CD8-positive, alpha-beta memory T cell (primary cell): ENCODE measurements at places on chromosomes 12 and 14.

GRCh38 chr12:68871921-68872320 lies 61.0 kb downstream of the CPM start:
- DNase-seq, result no peak

DNA sequence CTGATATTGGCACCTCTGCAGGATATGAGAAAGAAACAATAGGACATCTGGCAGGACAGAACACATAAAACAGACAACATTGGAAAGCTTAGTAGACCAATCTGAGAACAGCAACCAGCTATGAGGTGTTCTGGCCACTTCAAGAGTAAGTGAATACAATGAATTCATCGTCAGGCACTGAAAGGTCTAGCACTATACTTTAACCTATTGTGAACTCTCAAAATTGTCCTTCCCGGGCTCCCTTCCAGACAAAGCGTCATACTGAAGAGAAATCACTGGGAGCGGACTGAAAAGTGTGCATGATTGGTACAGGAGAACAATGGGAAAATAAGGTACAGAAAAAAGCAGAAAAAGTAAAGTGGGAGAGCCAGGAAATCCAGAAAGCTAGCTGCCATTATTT lies 75.8 kb downstream of the LRP6 start:
- no peak for DNase-seq

DNA sequence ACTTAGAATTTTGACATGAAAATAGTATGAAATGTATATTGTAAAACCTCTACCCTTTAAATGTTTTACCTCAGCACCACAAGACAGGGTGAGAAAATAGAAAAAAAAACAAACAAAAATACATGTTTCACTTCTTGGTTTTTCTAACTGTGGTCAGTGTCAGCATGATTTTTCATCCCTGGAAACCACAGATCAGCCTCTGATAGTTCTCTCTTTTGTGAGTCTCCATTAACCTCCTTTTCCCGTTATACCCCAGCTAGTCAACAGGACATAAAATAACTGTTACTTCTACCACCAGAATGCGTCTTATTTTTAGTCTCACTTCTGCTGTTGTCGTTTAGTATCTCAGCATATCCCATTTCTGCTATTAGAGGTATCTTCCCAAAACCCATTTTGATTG lies 48.3 kb upstream of the KCNMB4 start:
- DNase-seq, result no peak

DNA sequence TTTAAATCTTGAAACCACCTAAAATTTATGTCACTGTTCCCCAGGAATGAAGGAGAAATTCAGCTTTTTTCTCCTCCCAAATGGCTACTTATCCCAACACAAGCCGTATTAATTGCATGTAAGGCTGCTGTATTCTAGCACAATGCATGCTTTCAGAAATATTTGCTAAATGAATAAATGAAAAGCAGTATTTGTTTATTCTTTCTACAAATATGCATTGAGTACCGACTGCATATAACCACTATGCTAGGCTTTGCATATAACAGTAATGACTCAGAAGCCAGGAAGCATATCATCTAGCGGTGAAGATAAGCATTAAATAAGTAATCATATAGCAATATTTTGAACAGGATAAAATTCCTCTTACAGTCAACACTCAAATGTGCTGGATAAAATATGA lies 5.7 kb upstream of the LRR1 start:
- no peak for DNase-seq

GRCh38 chr14:35088514-35088913 lies 33.3 kb downstream of the PPP2R3C start:
- no peak for DNase-seq

- no peak for DNase-seq
Measured at GRCh38 chr14:89927186-89927865, 27.2 kb downstream of the EFCAB11 start.

DNA sequence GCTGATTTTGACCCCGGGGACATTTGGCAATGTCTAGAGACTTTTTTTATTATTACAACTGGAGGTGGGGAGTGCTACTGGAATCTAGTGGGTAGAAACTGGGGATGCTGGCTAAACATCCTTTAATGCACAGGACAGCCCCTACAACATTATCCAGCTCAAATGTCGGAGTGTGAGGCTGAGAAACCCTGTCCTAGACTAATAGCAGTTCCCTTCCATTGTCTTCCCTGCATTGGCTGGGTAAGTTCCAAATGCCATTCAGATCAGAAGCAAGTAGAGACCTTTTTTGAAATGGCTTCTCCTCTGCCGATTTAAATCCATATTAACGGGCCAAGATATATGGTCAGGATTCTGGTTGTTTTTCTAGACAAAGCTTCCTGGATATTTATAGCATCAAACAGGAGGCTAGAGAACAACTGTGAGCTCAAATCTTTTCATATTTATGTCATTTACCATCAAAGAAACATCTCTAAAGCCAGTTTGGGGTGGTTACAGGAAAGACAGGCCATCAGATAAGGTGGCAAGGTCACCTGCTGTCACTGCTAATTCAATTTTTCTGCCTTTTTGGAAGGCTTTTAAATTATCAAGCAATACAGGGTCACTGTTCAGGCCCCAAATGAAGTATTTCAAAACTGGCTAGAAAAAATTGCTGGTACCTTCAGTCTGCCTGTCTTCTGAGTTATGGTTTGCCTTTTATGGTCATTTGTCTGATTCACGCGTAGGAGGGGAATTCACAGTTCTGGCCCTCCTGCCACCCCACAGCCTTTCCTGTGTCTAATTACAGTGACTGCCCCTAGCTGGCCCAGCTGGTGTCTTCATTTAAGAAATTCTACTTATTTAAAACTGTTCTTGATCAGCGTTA lies 20.1 kb upstream of the AKAP5 start:
- DNase-seq, result peak; percentile 66

DNA sequence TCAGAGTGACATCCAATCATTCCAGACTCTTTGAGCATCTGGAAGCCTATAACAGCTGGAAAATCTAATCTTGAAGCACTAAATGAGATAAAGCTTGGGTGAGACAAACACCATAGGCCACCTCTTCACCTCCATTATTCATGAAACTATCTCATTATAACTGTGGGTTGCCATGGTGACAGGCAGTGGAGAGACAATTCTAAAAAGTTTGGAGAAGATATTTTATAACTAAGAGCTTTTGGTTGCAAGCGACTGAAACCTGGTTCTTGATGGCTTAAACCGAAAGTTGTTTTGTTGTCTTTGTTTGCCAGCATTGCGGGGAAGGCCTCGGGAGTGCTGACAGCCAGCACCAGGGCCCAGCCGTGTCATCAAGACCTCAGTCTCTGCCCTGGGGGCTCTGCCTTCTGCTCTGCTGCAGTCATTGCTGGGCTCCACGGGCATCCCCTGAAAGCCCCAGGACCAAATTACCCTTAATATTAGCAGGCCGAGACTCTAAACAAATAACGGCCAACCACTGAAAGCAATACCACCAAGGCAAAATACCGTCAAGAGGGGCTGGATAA lies 353.6 kb upstream of the SFSWAP start:
- DNase-seq, result no peak

- no peak for DNase-seq
Measured at GRCh38 chr12:40693207-40693821, 1.1 kb downstream of the CNTN1 start.

- no peak for DNase-seq
Measured at GRCh38 chr12:91434081-91434480, 251.5 kb upstream of the DCN start.

GRCh38 chr12:4579305-4580102 lies 17.5 kb downstream of the DYRK4 start:
- DNase-seq, result no peak

- no peak for DNase-seq
Measured at GRCh38 chr12:111954969-111955368, 58.0 kb downstream of the TMEM116 start.

DNA sequence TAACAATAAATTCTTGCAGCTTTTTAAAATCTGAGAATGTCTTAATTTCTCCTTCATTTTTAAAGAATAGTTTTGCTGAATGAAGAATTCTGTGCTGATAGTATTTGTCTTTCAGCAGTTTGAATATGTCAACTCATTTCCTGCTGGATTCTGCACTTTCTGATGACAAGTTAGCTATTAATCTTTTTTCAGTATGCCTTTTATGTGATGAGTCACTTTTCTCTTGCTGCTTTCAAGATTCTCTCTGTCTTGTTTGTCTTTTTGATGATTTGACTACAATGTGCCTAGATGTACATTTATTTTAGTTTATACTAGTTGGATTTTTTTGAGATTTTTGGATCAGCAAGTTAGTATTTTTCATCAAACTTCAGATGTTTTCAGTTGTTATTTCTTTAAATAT lies 87.9 kb upstream of the AVPR1A start:
- no peak for DNase-seq

DNA sequence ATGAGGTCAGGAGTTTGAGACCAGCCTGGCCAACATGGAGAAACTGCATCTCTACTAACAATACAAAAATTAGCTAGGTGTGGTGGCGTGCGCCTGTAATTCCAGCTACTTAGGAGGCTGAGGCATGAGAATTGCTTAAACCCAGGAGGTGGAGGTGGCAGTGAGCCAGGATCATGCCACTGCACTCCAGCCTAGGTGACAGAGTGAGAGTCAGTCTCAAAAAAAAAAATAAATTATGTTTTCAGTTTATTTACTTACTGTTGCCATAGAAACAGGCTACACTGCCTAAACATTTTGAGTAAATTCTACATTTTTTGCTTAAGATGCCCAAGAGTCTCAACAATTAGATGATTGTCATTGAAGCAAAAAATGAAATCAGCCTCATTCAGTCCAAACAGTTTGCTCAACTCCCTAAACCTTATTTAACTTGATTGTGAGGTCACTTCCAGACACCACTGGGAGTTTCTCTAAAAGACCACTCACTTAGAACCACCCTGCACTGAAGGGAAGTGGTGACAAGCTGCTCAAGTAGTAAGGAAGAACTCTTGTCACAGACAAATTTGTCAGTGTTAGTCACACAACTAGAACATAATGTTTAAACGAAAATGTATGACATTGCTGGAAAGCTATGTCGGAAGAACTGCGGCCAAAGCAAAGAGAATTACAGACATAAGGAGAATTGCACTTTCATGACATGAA lies 9.8 kb upstream of the GNPNAT1 start:
- DNase-seq, result peak; percentile 24

DNA sequence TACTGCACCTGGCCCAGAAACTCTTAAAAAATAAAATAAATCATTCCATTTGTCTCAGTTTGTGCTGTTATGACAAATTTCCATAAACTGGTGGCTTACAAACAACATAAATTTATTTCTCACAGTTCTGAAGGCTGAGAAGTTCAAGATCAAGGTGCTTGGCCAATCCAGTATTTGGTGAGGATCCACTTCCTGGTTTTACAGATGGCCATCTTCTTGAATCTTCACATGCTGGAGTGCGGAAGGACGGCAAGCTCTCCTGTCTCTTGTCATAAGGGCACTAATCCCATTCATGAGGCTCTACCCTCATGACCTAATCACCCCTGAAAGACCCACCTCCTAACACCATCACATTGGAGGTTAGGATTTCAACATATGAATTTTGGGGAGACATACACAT lies 29.9 kb upstream of the MYBPC1 start:
- DNase-seq, result no peak

- no peak for DNase-seq
Measured at GRCh38 chr14:102182190-102182589, 42.5 kb downstream of the WDR20 start.

GRCh38 chr12:121789800-121790728 lies 3.4 kb downstream of the RHOF start:
- DNase-seq, result peak; percentile 96

DNA sequence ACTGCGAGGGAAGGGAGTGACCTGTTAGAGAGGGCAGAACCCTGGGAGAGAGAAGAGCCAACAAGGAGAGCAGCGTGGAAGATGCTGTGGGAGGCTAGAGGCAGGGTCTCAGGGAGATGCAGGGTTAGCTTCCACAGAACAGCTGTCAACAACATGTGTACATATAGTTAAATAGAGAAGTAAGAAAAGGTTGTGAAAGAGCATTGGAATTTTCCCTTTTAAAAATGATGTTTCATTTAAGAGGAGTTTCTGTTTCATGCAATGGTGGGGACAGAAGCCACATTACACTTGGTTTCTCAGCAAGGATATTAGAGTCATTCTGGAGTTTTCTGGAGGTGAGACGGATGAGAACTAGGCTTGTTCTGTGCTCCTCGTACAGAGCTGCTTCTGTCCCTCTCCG lies 23.8 kb upstream of the TBC1D30 start:
- DNase-seq, result no peak

GRCh38 chr14:79175671-79176070 lies 1005.5 kb downstream of the NRXN3 start:
- DNase-seq, result no peak

GRCh38 chr14:56390859-56391258 lies 188.7 kb upstream of the TMEM260 start:
- no peak for DNase-seq

GRCh38 chr12:120321382-120322202 lies 6.0 kb downstream of the PLA2G1B start:
- no peak for DNase-seq

- DNase-seq, result no peak
Measured at GRCh38 chr12:129659961-129660622, 243.7 kb downstream of the TMEM132D start.

DNA sequence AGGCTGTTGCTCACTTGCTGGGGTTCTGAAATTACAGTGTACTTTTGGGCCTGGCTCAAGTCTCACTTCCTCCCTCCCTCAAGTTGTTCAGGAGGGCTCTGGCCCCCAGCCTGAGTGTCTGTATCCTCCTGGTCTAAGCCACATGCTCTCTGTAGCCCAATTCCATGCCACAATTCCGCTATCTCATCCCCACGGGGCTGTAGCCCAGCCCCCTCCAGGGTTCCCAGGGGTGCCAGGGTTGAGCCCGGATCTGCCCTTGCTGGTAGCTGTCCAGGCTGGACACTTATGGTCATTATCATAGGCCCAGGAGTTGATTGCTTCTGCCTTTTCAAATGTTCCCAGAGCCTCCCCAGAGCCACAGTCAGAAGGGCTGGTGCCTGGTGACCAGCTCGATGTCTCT lies 65.3 kb downstream of the PRIMA1 start:
- no peak for DNase-seq

- DNase-seq, result no peak
Measured at GRCh38 chr12:807041-807735, 54.8 kb downstream of the WNK1 start.

DNA sequence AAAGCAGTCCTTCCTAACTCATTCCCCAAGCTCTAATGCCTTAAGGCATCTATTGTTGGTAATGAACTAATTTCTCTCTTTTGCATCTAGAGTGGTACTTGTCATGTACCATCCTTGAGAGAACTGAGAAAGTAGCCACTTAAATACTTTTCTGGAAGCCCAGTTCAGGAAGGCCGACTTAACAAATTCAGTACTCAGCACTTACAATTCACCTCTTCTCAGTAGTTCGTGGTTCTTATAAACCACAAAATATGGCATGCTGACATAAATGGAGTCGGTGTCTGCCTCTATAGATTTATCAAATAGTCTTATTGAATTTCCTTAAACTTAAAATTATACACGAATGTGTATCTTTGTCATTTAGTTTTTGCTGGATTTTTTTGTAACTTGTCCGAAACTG lies 9.4 kb upstream of the COCH start:
- DNase-seq, result no peak

GRCh38 chr12:124411953-124412645 lies 117.2 kb downstream of the RFLNA start:
- DNase-seq, result no peak

GRCh38 chr14:90674716-90675115 lies 141.5 kb downstream of the TTC7B start:
- DNase-seq, result no peak
